Muscle of arm (tissue), 14 donors: ENCODE measurements at places on chromosomes 1 and 21. TPM values are rescaled to one million over a fixed set of nuclear protein-coding genes. Genes with fewer than 3 reads are reported as not detected.

FOXD3 gene
- 5.6 TPM for polyA plus RNA-seq

DNA sequence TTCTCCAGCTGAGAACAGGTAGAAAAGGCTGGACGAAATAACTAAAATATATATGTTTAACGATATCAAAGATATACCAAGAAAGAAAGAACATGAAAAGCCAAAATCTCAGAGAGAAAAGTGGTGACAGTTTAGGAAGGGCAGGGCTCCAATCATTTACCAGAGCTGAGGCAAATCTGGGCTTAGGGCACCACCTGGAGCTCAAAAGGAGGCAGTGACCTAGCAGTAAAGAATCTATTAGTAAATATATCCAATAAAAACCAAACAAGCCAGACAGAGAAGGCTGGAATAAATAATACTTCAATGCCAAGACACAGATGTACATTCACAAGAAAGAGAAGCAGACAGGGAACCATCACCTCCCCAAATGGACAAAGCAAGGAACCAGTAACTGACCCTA is 43.5 kb downstream of the CHIA start:
- no peak for DNase-seq

DNA sequence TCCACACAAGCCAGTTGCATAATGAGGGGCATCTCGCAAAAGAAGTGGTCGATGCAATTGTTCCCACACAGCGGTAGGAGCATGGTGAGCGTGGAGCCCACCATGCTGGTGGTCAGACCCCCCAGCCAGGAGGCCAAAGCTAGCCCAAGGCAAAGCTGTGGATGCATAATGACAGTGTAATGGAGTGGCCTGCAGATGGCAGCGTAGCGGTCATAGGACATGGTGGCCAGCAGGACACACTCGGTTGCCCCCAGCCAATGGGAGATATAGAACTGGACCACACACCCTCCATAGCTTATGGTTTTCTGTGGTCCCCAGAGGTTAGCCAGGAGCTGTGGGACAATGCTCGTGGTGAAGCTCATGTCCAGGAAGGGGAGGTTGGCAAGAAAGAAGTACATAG is 4.3 kb downstream of the OR2C3 start:
- DNase-seq, result no peak

GRCh38 chr1:177569476-177569875 is 398.7 kb downstream of the BRINP2 start:
- no peak for DNase-seq

GRCh38 chr1:199522936-199523335 is 504.6 kb upstream of the NR5A2 start:
- DNase-seq, result no peak

GJB4 gene
- polyA plus RNA-seq, result not detected

GRCh38 chr1:32427264-32427963 is 33.2 kb upstream of the BSDC1 start:
- DNase-seq, result no peak

- DNase-seq, result no peak
These were observed 2.3 kb downstream of the EDN2 start for GRCh38 chr1:41482001-41482765.

CIART gene
- polyA plus RNA-seq, result 3.5 TPM

HES3 gene
- not detected for polyA plus RNA-seq

DNA sequence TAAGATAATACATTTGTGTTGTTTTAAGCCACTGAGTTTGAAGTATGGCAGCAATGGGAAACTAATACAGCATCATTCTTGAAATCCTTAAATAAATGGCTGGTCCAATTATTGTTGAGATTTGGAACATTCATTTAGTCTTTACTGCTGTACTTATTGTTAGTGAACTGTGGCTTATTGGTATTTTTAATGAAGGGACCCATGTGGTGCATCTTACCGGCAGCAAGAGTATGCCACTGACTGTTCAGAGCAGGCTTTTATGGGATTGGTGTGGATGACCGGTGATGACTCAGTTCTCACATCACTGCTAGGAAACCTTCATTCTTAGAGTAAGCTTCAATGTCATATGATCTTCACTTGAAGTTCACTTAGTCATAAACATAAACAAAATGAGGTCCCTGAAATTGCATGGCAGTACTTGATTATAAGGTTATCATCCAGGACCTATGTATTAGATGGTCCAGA is 31.5 kb downstream of the PRKAA2 start:
- DNase-seq, result no peak

ADORA3 gene
- 0.64 TPM for polyA plus RNA-seq

HSPB7 gene
- polyA plus RNA-seq, result 92.7 TPM

HRNR gene
- 0.21 TPM for polyA plus RNA-seq

BEST4 gene
- 0.28 TPM for polyA plus RNA-seq

NIBAN1 gene
- 53.4 TPM for polyA plus RNA-seq

GRCh38 chr1:69898403-69898947 is 306.9 kb downstream of the LRRC40 start:
- no peak for DNase-seq

GRCh38 chr1:201149400-201149799 is 4.9 kb downstream of the TMEM9 start:
- DNase-seq, result no peak

DNA sequence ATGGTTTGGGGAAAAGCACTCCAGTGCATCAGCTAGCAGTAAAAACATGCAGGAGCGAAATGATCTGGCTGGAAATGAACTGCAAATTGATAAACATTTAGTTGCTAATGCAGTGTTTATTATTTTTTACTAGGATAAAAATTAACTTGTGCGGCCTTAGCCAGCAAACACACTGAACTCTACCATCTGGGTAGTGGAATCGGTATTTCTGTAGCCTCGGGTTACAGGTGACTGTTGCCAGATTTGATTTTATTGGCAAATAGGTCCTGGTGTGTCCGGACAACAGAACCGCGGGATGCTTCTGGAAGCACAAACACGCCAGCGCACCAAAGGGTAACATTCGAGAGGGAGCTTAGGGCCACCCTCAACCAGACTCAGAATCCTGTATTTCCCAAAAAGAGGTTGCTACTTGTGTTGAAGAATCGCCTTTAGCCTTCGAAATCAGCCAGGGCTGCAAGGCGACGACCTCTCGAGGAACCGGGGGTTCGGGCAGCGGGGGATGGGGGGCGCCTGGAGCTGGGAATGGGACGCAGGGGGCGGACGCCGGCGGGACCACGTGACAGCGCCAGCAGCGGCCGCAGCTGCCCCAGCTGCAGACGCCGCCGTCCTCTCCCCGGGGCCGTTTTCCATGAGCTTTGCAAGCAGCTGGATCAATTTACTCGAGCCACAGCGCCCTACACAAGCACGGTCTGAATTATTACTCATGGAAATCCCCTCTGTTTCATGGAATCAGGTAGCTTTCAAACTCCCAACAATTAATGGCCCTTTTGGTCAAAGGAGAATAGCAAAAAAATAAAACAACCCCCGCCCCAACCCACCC is 158.8 kb downstream of the TOMM20 start:
- peak; percentile 82 for DNase-seq

SPRR1B gene
- not detected for polyA plus RNA-seq

GRCh38 chr1:187630653-187631380 is 802.1 kb downstream of the PLA2G4A start:
- DNase-seq, result no peak

GRCh38 chr1:236304682-236305081 is 22.9 kb upstream of the ERO1B start:
- no peak for DNase-seq

DNA sequence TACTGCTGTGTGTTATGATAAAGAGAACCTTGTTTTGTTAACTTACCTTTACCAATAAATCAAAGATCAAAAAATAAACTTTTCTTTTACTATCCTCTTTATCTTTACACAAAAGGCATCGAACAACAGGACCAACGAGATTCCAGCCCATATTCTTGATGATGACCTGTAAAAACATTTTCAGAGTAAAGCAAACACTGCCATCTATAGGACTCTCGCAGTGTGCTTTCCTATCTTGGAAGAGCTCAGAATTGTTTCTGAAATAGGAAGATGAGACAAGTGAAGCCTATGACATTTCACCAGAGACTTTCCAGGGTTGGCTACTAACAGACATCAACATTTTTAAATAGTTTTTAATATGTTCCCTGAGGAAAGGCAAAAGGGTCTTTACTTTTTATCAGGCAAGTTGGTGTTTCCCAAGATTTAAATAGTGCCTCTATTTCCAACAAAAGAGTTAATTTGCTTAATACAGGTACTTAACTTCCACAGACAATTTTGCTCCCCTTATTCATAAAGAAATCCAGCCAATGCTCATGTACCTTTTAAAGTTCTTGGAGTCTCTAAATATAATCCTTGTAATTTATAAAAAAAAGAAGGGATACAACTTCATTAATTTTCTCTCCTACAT is 7.3 kb downstream of the GLMN start:
- DNase-seq, result peak; percentile 49
